Choroid plexus epithelial cell (primary cell): ENCODE measurements at places on chromosomes 3 and 15.

DNA sequence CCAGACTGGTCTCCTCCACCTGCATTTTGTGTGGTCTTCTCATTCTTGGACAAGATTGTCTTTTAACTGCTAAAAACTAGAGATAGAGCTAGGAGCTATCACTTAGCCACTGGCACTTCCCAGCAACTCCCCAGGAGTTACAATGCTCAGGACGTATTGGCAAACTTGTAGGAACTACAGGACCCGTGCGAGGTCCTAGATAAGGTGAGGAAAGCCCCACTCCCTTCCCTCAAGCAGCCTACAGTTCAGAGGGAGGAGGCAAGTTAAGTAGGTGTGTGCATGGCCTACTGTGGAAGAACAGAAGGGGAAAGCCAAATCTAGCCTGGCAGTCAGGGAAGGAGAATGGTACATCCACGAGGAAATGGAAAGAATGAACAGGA, 504.7 kb upstream of the PROK2 start:
- no peak for DNase-seq

DNA sequence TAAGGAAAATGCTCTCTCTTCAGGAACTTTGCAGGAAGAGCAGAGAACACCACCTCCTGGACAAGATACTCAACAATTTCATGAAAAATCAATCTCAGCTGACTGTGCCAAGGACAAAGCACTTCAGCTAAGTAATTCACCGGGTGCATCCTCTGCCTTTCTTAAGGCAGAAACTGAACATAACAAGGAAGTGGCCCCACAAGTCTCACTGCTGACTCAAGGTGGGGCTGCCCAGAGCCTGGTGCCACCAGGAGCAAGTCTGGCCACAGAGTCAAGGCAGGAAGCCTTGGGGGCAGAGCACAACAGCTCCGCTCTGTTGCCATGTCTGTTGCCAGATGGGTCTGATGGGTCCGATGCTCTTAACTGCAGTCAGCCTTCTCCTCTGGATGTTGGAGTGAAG, 200.5 kb downstream of the AKAP13 start:
- DNase-seq: peak; percentile 37

DNA sequence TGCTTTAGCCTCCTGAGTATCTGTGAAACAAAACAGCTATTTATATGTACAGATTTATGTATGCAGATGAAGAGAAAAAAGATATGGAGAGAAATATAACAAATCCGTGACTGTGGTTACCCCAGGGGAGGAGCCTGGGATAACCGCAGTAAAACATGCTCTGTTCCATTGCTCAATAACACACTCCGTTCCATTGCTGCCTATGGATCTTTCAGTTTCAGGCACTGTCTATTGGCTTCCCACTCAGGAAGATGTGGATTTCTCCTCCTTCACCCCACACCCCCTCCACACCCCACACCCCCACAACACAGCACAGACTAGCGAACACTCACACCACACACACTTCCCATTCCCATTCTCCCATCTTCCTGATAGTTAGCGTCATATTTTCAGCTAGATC, 47.9 kb downstream of the CDCP1 start:
- DNase-seq: peak; percentile 34

- DNase-seq: no peak
Measured at GRCh38 chr3:193851428-193851847, 258.4 kb downstream of the OPA1 start.

DNA sequence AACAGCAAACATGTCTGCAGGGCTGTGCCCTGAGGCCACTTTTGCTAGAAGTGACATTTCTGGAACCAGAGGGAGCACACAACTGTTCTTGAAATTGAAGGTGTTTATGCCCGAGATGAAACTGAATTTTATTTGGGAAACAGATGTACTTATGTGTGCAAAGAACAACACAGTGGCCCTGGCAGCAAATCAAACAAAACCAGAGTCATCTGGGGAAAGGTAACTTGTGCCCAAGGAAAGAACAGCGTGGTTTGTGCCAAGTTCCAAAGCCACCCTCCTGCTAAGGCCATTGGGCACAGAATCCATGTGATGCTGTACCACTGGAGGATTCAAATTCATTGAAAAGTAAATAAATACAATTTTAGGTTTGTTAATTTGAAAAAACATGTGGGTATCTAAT, 31.2 kb upstream of the RARRES1 start:
- DNase-seq: no peak

GRCh38 chr15:47661661-47662180, 55.6 kb upstream of the SEMA6D start:
- no peak for DNase-seq

GRCh38 chr15:67835297-67836133, 4.3 kb downstream of the RNU6-1 start:
- no peak for DNase-seq

DNA sequence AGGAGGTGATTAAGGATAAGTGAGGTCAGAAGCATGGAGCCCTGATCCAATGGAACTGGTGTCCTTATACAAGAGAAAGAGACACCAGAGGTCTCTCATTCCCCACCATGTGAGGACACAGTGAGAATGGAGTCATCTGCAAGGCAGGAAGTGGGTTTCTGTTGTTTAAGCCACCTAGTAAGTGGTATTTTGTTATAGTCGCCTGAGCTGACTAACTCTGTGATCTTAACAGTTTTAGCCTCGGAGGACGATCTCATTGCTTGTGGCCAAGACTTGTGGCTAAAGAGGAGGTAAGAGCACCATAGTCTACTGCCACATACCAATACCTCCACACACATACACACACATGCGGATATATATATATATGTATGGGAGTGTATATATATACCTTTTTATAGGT, 73.8 kb downstream of the MCTP2 start:
- no peak for DNase-seq

GRCh38 chr3:52144034-52144795, 10.0 kb downstream of the POC1A start:
- peak; percentile 91 for DNase-seq
